Effector CD4-positive, alpha-beta T cell (primary cell): ENCODE measurements at places on chromosomes 3 and 15.

GRCh38 chr3:128217702-128218547 is 64.6 kb downstream of the EEFSEC start:
- no peak for DNase-seq

- DNase-seq, result no peak
These were observed 18.7 kb downstream of the UQCC5 start for GRCh38 chr3:52555056-52555455.

DNA sequence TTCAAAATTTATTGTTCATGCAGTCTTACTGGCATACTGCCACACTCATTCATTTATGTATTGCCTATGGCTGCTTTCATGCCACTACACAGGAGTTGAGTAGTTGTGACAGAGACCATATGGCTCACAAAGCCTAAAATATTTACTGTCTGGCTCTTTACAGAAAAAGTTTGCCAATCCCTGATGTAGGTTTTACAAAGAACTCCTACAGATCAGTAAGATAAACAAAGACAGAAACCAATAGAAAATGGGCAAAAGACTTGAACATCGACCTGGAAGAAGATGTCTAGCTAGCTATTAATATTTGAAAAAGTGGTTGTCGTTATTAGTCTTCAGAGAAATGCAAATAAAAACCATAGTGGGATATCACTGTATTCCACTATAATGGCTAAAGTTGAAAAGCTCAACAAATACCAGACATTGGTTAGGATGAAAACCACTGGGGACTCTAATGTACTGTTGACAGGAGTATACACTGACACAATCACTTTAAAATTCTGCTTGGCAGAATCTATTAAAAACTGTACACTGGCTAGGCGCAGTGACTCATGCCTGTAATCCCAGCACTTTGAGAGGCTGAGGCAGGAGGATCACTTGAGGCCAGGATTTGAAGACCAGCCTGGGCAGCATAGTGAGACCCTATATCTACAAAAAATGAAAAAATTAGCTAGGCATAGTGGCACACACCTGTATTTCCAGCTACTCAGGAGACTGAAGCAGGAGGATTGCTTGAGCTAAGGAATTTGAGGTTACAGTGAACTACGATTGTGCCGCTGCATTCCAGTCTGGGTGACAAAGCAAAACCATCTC is 87.7 kb downstream of the NEO1 start:
- DNase-seq, result no peak

- DNase-seq, result no peak
These were observed 43.1 kb upstream of the TRPC1 start for GRCh38 chr3:142680710-142681109.

DNA sequence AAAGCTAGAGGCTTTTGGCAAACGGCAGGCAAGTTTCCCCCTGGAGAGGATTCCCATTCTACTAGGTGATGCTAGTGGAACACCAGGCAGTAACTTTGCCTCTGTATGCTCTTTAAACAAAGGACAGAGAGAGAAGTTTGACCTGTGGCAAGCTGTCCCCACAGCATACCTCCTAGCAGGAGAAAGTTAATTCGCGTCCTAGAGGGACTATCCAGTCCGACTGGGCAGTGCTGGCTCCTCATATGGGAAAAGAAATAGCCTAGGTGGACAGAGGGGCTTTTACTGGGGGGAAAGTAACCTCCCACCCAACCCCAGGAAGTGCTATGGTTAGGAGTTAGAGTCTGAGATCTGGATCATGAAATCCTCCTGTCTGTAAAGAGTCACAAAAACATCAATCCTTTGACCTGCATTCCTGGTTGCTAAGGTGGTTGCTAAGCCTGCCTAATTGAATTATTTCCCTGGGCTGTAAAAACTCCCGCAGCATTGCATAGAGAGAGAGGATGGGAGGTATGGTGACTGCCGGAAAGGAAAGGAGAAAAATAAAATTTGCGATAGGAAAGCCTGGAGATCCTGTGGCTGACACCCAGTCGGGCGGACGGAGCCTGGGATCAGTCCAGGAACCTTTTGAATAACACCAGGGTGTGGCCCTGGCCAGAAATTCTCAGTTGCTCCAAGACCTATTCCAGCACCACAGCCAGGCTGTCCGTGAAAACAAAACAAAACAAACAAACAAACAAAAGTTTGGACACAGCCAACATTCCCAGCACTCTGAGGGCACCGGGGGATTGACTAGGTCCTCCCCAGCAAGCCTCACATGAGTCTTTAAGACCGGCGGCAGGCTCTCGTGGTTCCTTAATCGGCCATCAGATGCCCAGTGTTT is 67.7 kb upstream of the ATP11B start:
- no peak for DNase-seq

GRCh38 chr3:111979434-111980038 is 710 bp downstream of the ABHD10 start:
- DNase-seq, result no peak

DNA sequence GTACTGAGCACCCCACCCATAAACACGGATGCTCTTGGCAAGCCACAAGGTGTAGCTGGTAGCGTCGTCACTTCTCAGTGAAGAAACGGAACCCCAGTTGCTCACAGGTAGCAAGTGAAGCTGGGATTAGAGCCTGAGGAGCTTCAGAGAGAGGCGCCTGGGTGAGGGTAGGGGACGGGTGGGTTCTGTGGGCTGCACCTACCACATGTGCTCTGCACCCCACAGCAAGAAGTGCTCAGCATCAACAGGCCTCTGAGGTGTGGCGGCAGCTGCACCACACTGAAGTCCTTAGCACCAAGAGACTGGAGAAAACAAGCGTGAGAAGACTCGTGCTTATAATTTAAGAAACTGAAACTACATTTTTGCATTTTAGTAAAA is 9.8 kb downstream of the MAP6D1 start:
- DNase-seq, result no peak

GRCh38 chr3:62168356-62168755 is 205.0 kb downstream of the FEZF2 start:
- DNase-seq, result no peak

DNA sequence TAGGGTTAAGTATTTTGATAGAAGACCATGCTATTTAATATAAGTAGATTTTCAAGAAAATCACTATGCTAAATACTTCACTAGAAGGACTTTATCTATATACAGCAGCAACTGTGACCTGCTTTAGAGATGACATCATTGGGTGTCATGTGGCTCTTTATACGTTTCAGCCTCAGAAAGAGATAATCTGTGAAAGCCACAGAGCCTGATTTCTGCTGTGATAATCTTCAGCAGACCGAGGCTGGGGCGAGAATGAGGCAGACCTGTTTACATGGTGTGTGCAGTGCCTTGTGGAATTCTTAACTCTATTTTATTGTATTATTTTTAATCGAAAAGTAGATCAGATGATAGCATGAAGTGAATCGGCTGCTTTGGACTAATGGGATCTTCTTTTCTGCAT is 471.2 kb downstream of the MFSD1 start:
- no peak for DNase-seq

GRCh38 chr15:48946074-48946839 is 17.5 kb downstream of the SHC4 start:
- no peak for DNase-seq

- no peak for DNase-seq
These were observed 602.1 kb downstream of the VGLL3 start for GRCh38 chr3:86388820-86389219.

DNA sequence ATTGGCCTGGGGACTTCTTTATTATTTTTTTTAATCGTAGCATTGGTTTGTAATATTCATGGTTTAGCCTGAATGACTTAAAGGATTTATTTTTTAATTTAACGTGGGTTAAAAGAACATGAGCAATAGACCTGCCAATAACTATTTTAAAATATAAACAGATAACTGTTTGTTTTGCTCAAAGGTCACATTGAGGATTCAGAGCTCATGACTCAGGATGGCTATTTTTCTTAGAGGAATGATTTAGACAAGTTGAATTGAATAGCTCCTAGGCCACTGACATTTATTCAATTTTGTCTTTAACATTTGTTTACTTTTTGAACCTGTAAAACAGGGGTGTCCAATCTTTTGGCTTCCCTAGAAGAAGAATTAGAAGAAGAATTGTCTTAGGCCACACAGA is 68.5 kb downstream of the ITPR1 start:
- DNase-seq, result no peak

DNA sequence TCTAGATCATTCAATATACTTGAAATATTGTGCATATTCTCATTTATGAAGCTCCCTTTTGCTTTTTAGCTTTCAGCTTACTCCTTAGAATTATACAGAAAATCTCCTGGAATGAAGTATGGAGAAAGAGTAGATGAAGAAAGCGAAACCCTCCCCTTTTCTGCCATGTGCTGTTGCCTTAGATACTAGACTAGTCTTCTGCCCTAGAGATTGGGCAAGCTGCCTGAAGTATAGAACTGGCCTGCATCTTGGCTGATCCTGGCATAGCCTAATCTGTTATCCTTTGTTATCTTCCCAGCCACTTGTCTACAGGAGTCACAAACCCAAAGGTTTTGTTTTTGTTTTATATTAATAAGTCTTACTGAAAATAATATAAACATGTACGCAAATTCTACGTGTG is 138.8 kb downstream of the RBPMS2 start:
- DNase-seq, result no peak

- no peak for DNase-seq
These were observed 1038.2 kb downstream of the MCTP2 start for GRCh38 chr15:95269242-95270183.

- DNase-seq, result no peak
These were observed 107.2 kb upstream of the SLC25A36 start for GRCh38 chr3:140834266-140835037.

- DNase-seq, result no peak
These were observed 29.4 kb upstream of the MCCC1 start for GRCh38 chr3:183128709-183129108.

- no peak for DNase-seq
These were observed 159.5 kb downstream of the PLCH1 start for GRCh38 chr3:155585384-155585783.

DNA sequence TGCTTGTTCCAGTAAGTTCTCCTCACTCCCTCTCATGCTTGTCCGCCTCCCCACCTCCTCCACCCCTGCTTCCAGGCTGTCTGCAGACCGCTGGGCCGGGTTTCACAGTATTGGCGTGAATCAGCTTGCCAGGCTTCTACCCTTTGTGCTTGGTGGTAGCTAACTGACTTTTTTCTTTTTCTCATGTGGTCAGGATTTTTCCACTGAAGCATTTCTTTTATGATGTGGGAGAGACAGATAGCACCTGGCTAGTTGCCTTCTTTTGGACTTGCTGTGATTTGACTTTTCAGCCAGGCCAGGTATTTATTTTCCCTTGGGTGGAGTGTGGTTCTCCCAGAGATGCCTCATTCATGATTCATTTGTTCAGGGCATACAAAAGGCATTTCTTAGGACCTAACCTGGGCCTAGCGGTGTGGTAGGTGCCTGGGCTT is 60.6 kb downstream of the ST6GAL1 start:
- DNase-seq, result no peak

DNA sequence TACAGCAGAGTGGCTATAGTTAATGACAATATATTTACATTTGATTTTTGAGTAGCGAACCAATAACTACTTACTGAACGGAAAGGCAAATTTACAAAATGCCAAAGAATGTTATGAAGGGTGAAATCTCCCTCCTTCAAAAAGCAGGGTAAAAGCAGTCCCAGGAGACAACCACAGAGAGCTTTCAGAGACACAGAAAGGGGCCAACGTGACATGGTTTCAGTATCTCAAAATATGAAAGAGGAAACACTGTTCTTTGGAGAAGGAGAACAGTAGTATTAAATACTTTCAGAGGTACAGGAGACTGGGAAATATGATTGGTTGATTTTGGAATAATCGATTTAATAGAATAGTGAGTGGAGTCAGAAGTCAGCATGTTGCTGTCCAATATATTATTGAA is 52.3 kb upstream of the ROBO1 start:
- DNase-seq, result no peak

DNA sequence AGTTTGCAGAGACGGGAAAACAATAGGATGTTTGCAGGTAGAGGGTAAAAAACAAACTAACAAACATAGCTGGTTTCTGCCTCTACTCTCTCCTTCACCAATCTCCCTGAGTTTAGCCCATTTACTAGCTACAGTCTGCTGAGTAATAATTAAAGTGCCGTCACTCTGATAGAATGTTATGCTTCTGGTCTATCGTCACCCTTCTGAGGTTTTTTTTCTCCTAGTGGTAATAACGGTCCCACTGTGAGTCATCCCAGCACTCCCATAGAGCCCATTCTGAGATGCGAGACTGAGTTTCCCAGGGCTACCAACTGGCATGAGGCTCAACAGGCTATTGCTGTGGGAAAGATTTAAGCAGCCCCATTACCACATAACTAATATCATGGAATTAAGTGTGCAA is 56.4 kb downstream of the PLAAT1 start:
- DNase-seq, result no peak

DNA sequence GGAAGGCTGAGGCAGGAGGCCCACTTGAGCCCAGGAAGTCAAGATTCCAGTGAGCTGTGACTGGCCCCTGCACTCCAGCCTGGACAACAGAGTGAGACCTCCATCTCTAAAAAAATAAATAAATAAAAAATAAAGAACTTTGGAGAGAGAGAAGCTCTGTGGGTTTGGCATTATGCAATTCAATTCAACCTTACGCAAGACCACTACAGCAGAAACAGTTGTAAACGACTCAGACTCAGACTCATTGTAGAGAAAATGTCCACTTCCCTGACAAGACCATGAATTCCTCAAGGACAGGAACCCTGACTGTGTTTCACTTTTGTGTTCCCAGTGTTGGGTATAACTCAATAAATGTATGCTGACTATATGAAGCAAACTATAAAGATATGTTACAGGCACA is 90.3 kb upstream of the C3orf80 start:
- DNase-seq, result no peak

DNA sequence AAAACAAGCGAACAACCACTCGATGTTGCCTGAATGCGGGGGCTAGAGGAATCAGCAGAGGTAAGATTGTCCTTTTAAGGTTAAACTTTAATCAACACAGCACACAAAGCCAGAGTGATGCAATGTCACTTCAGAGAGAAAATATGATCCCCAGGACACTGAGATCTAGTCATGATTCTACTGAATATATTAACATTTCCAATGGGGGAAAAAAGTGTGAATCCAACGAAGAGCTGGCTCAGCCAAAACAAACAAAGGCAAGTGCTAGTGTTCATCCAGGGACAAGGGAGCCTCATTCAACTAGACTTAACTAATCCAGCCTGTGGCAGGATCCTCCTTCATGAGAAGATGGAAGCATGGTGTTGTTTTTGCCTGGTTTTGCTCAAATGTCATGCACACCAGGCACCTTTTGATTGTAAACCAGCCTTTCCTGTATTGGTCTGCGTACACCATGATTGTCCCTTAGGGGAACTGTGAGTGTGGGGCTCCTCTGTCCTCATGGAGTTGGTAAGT is 35.8 kb downstream of the SCG5 start:
- DNase-seq, result no peak

DNA sequence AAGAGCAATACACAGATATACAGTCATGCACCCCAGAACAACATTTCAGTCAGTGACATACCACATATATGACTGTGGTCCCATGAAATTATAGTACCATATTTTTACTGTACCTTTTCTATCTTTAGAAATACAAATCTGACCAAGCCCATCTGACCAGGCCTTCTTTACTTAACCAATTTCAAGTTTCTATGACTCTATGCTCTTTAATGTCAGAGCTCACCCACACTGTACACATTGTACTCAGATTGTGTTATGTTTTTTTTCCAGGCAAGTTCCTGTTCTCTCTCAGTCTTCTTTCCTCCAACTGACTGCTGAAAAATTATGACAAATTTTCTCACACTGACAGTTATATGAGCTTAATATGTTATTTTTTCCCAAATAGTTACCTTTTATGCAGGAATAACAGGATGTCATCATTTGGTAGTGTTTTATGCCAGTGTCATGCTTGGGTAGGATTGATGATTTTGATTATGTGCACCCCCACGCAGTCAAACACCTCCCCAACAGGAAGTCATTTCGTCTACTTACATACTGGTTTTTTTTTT is 8.0 kb upstream of the CBLB start:
- no peak for DNase-seq
